ENCODE measurements at places on chromosomes 16 and 17. TPM values are rescaled to one million over a fixed set of nuclear protein-coding genes. Genes with fewer than 3 reads are reported as not detected.

GRCh38 chr17:81395600-81396277 lies 482 bp downstream of the BAHCC1 start:
- no peaks in the 10 kb centered on the region for H3K36me3 ChIP-seq
- peak overlapping the region; percentile 91 for H3K4me3 ChIP-seq
- H3K4me1 ChIP-seq: peaks cover 31% of the 10 kb centered on the region

DNA sequence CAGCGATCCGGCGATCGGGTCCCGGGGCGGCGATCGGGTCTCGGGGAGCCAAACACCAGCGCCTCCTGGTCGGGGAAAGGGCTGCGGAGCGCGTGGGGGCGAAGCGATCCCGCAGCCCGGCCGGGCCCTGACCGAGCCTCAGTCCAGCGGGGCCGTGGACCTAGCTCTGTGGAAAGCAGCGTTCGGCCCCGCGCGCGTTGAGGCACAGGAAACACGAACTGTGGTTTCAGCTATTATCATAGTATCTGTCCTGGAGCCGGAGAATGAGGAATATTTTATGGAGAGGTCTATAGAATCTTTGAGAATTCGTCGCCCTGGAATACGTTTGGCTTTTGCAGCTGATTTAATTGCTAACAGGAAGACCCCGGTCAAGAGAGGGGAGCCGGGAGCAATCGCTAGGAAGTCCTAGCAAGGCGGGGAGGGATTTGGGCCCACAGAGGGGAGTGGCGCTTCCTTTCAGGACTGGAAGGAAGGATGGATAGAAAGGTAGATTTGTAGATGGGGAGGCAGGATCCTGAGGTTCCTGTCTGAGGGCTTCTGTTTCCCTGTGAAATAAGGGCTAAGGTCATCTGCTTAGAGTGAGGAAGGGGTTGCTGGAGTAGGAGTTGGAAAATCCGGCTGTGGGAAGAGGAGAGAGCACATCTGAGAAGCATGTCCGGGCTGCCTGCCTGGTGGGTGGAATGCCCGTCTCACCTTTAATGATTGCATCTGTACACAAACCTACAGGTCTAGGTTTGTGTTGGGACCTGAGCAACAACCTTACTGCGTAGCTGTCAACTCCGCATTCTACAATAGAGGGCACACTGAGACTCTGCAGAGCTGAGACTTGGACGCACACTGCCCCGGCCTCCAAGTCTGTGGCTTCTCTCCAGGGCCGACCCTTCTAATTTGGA lies 770 bp downstream of the CCNF start:
- no peaks in the 10 kb centered on the region for H3K27me3 ChIP-seq
- no peaks in the 10 kb centered on the region for H3K36me3 ChIP-seq
- DNase-seq: no peak
- H3K4me3 ChIP-seq: peak overlapping the region; percentile 87
- peaks cover 16% of the 10 kb centered on the region for H3K4me1 ChIP-seq
- H3K27ac ChIP-seq: peak overlapping the region; percentile 65

GRCh38 chr16:48110982-48111381 lies 44.8 kb downstream of the ABCC12 start:
- no peaks in the 10 kb centered on the region for H3K27me3 ChIP-seq
- no peak overlapping the region for H3K27ac ChIP-seq
- no peaks in the 10 kb centered on the region for H3K36me3 ChIP-seq
- H3K4me3 ChIP-seq: no peak overlapping the region

- H3K27me3 ChIP-seq: no peaks in the 10 kb centered on the region
- no peaks in the 10 kb centered on the region for H3K36me3 ChIP-seq
- peak; percentile 41 for DNase-seq
These were observed 18.3 kb downstream of the CPNE7 start for GRCh38 chr16:89593841-89594240.

GRCh38 chr16:68492543-68493411 lies 44.5 kb upstream of the SMPD3 start:
- H3K27me3 ChIP-seq: no peaks in the 10 kb centered on the region
- H3K27ac ChIP-seq: peak overlapping the region; percentile 95
- peaks cover 3% of the 10 kb centered on the region for H3K4me1 ChIP-seq
- no peak for DNase-seq

- H3K27me3 ChIP-seq: no peaks in the 10 kb centered on the region
- DNase-seq: no peak
- H3K4me1 ChIP-seq: peaks cover 37% of the 10 kb centered on the region
- no peak overlapping the region for H3K27ac ChIP-seq
- H3K36me3 ChIP-seq: no peaks in the 10 kb centered on the region
These were observed 96.0 kb downstream of the XYLT1 start for GRCh38 chr16:17374668-17375255.

- H3K27ac ChIP-seq: peak overlapping the region; percentile 41
- no peaks in the 10 kb centered on the region for H3K27me3 ChIP-seq
- DNase-seq: no peak
- H3K4me3 ChIP-seq: no peak overlapping the region
- no peaks in the 10 kb centered on the region for H3K4me1 ChIP-seq
These were observed 42.5 kb upstream of the RASD1 start for GRCh38 chr17:17538417-17539391.

GRCh38 chr16:23156946-23157460 lies 7.8 kb upstream of the USP31 start:
- no peak overlapping the region for H3K4me3 ChIP-seq
- DNase-seq: no peak
- no peaks in the 10 kb centered on the region for H3K27me3 ChIP-seq
- no peaks in the 10 kb centered on the region for H3K4me1 ChIP-seq
- H3K36me3 ChIP-seq: no peaks in the 10 kb centered on the region

GRCh38 chr16:57409065-57409464 lies 4.5 kb downstream of the CCL17 start:
- no peak overlapping the region for H3K27ac ChIP-seq
- no peaks in the 10 kb centered on the region for H3K4me1 ChIP-seq

Gene INCA1
- total RNA-seq: 2.4 TPM

Gene KRTAP4-9
- not detected for total RNA-seq

Gene MPG
- 33.5 TPM for total RNA-seq

Gene GPRC5C
- total RNA-seq: 77.7 TPM

Gene CTU2
- total RNA-seq: 14.4 TPM

Gene SRCIN1
- 3.2 TPM for total RNA-seq

Data from Peyer's patch (tissue), 4 donors.